ENCODE measurements at places on chromosomes 6 and 20.
A peak's percentile ranks its signal among the peaks of the same experiment; 100 is the strongest.

- H3K4me1 ChIP-seq: no peaks in the 10 kb centered on the region
- H3K36me3 ChIP-seq: no peaks in the 10 kb centered on the region
- no peak overlapping the region for H3K4me3 ChIP-seq
- H3K27ac ChIP-seq: no peak overlapping the region
Observed at GRCh38 chr6:8006208-8006607, 58.0 kb downstream of the BLOC1S5 start.

DNA sequence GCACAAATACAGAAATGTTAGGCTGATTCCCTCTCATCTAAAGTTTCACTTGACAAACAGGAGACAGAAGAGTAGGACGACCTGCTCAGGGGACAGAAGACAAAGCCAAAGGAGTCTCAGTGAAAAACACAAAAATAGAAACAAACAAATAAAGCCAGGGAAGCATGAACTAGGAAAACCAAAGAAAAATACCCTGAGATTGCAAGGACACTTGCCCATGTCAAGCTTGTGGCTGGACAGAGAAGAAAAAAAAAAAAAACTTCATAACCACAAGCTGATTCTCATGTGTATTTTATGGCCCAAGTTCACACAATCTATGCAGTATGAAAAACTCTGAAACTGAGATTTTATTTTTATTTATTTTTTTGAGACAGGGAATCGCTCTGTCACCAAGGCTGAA, 85.6 kb upstream of the BEND6 start:
- H3K27ac ChIP-seq: no peak overlapping the region
- peaks cover 1% of the 10 kb centered on the region for H3K27me3 ChIP-seq
- H3K4me3 ChIP-seq: no peak overlapping the region

GRCh38 chr6:155041741-155042279, 46.7 kb downstream of the TIAM2 start:
- no peak for DNase-seq
- H3K27me3 ChIP-seq: peaks cover 12% of the 10 kb centered on the region

GRCh38 chr6:139872665-139873064, 498.2 kb upstream of the CITED2 start:
- no peaks in the 10 kb centered on the region for H3K27me3 ChIP-seq
- H3K27ac ChIP-seq: no peak overlapping the region
- H3K4me3 ChIP-seq: no peak overlapping the region

- DNase-seq: no peak
- H3K27ac ChIP-seq: no peak overlapping the region
- peaks cover 7% of the 10 kb centered on the region for H3K36me3 ChIP-seq
- no peaks in the 10 kb centered on the region for H3K4me1 ChIP-seq
Observed at GRCh38 chr6:158174514-158174913, 6.4 kb downstream of the GTF2H5 start.

DNA sequence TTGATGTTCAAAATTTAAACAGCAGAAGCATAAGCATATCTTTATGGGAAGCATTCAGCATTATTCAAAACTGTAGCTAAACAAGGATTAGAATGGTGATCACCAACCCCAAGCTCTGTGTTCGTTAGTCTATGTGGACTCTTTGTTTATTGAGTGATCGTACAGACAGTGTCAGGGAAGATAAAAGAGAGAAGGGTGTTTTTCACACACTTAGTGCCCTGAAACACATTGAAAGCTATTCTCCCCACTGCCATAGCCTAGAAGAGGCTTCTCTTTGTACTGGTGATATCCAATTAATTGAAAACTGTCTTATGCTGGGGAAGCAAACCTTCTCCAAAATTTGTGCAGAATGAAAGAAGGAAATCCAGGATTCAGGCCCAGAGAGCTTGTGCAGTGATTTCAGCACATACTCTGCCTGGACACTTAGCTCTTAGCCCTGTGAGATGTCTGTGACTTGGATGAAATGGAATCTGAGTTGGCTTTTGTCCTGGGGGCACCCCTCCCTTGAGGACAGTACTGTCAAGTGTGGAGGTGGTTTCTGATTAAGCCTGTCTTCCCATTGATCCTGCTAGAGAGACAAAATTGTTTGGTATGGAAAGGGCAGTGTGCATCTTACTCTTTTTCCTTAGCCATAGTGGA, 125.7 kb upstream of the MTHFD1L start:
- H3K4me1 ChIP-seq: no peaks in the 10 kb centered on the region
- H3K27me3 ChIP-seq: no peaks in the 10 kb centered on the region
- no peak overlapping the region for H3K4me3 ChIP-seq
- no peak overlapping the region for H3K27ac ChIP-seq
- no peaks in the 10 kb centered on the region for H3K36me3 ChIP-seq
- no peak for DNase-seq

DNA sequence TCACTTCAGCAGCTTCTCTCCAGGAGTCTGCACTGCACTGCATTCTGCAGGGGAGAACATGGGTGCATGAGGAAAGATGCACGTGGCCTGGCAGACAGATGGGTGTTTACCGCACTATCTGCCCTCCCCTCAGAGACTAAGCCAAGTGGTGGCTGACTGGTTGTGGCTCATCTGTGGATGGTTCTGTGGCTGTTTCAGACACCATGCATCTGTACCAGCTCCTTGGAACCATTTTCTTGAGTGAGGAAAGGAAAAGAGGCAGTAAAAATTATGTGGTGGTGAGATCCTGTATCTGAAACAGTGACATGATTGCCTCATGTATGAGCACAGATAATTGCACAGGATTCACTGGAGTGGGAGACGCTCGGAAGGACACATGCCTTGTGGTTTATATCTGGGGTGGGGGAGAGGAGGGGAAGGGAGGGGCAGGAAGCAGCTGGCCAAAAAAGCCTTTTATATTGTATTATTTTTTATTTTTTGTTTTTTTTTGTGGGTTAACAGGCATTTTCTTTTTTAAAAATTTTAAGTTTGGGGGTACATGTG, 161.7 kb downstream of the ERMARD start:
- H3K36me3 ChIP-seq: no peaks in the 10 kb centered on the region
- peaks cover under 1% of the 10 kb centered on the region for H3K27me3 ChIP-seq
- H3K27ac ChIP-seq: no peak overlapping the region

GRCh38 chr6:87879132-87879861, 168.3 kb upstream of the SPACA1 start:
- peaks cover 12% of the 10 kb centered on the region for H3K36me3 ChIP-seq
- peaks cover 5% of the 10 kb centered on the region for H3K27me3 ChIP-seq
- H3K4me1 ChIP-seq: peaks cover 50% of the 10 kb centered on the region
- H3K27ac ChIP-seq: peak overlapping the region; percentile 98
- peak overlapping the region; percentile 68 for H3K4me3 ChIP-seq

GRCh38 chr6:47687432-47687831, 10.9 kb upstream of the ADGRF4 start:
- no peak overlapping the region for H3K27ac ChIP-seq
- no peaks in the 10 kb centered on the region for H3K27me3 ChIP-seq
- no peak overlapping the region for H3K4me3 ChIP-seq
- no peaks in the 10 kb centered on the region for H3K36me3 ChIP-seq

DNA sequence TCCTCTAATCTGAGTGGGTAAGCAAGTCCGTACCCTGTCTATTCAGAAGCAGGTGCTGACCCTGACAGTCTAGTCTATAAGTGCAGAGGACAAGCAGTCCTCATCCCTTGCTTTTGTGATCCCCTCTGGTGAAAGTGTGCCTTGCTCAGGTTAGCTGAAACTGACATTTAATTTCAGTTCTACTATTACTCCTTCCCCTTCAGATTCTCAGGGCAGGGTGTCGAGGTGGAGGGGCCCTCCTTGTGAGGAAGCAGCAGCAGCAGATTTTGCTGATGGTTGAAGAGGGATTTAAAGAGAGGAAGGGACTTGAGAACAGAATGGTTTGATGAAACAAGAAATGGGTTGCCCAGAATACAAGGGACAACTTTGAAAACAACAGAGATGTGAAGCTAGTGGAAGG, 309.3 kb downstream of the CLIC5 start:
- no peaks in the 10 kb centered on the region for H3K27me3 ChIP-seq
- no peak overlapping the region for H3K27ac ChIP-seq
- H3K4me3 ChIP-seq: no peak overlapping the region

DNA sequence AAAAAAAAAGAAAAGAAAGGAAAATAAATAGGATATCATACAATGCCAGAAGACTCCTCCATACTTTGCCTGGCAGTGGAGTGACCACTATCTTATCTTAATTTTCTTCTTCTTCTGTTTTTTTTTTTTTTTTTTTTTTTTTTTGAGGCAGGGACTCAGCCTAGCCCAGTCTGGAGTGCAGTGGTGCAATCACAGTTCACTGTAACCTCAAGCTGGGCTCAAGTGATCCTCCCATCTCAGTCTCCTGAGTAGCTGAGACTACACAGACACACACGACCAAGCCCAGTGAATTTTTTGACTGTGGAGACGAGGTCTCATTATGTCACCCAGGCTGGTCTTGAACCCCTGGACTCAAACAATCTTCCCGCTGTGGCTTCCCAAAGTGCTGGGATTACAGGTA, 17.1 kb upstream of the MMP9 start:
- DNase-seq: no peak
- no peaks in the 10 kb centered on the region for H3K27me3 ChIP-seq
- no peak overlapping the region for H3K4me3 ChIP-seq
- peaks cover 3% of the 10 kb centered on the region for H3K4me1 ChIP-seq
- no peaks in the 10 kb centered on the region for H3K36me3 ChIP-seq
- H3K27ac ChIP-seq: no peak overlapping the region

DNA sequence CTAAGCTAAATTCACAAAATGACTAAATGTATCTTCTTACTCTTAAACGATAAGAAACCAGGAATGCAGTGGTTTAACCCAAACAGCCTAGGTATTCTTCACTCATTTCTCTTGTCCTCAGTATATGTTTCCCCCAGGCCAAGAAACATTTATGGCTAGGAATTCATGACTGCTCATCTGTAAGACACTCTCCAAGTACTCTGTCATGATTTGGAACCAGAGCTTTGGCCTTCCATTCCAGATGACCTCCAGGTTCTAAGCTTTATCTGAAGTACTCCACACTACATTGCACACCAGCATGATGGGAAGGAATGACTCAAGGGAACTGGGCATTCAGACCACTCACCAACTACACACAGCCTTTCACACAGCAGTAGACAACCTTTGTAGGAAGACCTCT, 29.3 kb downstream of the NT5E start:
- H3K4me1 ChIP-seq: no peaks in the 10 kb centered on the region
- H3K4me3 ChIP-seq: no peak overlapping the region
- no peak overlapping the region for H3K27ac ChIP-seq
- H3K27me3 ChIP-seq: no peaks in the 10 kb centered on the region

DNA sequence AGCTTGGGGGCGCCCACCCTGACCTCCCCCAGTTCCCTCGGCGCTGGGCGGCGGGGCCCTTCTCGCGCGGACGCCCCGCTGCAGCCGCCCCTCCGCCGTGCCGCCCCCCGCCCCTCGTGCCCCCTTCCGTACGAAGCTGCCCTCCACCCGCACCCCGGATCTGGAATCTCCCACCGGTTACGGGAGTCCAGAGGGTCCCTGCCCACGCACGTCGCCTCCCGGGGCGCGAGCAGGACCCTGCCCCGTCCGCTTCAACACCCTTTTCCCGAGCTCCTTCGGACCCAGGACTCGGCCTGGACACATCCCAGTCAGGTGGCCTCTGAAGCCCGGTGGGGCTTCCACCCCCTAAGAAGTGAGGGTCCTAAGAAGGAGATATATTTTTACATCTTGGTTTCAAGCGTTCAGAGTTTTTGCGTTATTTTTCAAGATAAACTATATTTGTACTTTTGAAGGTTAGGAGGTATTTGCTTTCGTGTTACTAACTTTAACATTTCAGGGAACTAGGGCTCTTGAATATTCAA, 506 bp downstream of the ARFGAP1 start:
- H3K4me3 ChIP-seq: peak overlapping the region; percentile 91
- H3K36me3 ChIP-seq: no peaks in the 10 kb centered on the region
- H3K27me3 ChIP-seq: peaks cover 13% of the 10 kb centered on the region
- DNase-seq: no peak

DNA sequence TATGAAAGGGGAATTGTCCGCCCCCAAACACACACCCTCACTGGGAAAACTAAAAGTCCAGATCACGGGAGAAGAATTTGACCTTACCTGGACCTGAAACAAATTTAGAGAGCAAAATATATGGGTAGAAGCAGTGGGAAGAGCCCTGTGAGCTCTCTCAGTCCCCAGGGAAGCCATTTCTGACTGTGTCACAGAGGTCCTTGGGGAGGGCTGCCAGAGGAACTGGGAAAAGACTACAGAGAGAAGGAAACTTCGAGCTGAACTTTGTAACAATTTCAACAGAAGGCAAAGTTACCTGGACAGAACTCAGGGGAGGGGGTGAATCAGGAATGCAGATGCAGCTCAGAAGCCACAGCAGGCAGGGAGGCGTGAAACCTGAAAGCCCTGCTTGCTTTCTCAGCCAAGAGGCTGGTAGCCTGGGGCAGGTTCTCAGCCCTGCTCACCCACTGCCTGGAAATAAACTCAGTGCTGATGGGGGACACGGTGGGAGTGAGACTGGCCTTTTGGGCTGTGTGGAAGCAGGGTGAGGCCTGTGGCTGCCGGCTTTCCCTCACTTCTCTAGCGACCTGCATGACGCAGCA, 163.8 kb downstream of the TMEM200A start:
- H3K4me1 ChIP-seq: no peaks in the 10 kb centered on the region
- DNase-seq: no peak
- no peak overlapping the region for H3K27ac ChIP-seq
- H3K36me3 ChIP-seq: no peaks in the 10 kb centered on the region

GRCh38 chr20:59291740-59292383, 8.5 kb upstream of the EDN3 start:
- no peak overlapping the region for H3K27ac ChIP-seq
- no peaks in the 10 kb centered on the region for H3K36me3 ChIP-seq
- H3K4me3 ChIP-seq: no peak overlapping the region
- H3K27me3 ChIP-seq: no peaks in the 10 kb centered on the region
- no peak for DNase-seq

GRCh38 chr20:58233881-58234528, 5.6 kb upstream of the ANKRD60 start:
- DNase-seq: peak; percentile 82
- H3K27ac ChIP-seq: no peak overlapping the region
- peaks cover 5% of the 10 kb centered on the region for H3K27me3 ChIP-seq
- no peak overlapping the region for H3K4me3 ChIP-seq
- H3K36me3 ChIP-seq: no peaks in the 10 kb centered on the region
- peaks cover 9% of the 10 kb centered on the region for H3K4me1 ChIP-seq

- no peaks in the 10 kb centered on the region for H3K36me3 ChIP-seq
- H3K27ac ChIP-seq: no peak overlapping the region
- no peaks in the 10 kb centered on the region for H3K4me1 ChIP-seq
- H3K4me3 ChIP-seq: no peak overlapping the region
Observed at GRCh38 chr6:3899970-3900439, 50.8 kb downstream of the FAM50B start.

DNA sequence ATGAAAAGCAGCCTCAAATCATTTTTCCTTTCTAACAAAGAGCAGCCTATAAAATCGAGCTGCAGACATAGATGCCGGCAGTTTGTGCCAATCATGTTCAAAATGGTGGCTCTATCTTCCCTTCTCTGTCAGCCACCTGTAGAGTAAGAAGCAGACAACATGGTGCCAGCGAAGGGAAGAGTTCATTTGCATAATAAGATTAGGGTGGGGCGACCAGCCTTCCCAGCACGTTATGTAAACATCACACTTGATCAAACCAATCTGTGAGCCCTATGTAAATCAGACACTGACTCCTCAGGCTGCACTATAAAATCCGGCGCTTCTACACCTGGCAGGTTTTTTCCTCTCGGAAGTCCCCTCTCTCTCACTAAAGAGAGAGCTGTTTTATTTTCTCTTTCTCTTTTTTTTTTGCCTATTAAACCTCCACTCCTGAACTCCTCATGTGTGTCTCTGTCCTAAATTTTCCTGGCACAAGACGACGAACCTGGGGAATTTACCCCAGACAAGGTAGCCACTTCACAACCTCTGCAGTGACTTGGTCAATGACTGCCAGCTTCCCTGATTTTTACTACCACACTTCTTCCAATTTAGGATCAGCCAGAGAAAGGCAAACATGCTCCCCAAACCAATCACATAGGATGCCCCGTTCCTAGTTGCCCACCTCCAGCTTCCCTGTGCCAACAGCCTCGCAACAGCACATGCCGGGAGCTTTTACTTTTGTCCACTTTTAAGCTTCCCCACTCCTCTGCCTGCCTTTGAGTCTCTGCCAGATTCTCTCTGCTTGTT, 12.9 kb downstream of the TPMT start:
- no peak overlapping the region for H3K4me3 ChIP-seq
- no peak for DNase-seq
- H3K27ac ChIP-seq: no peak overlapping the region
- no peaks in the 10 kb centered on the region for H3K27me3 ChIP-seq
- H3K36me3 ChIP-seq: no peaks in the 10 kb centered on the region

All from glutamatergic neuron (in vitro differentiated cells).